CD4-positive, alpha-beta T cell treated with Interleukin-2 at 100 ng/mL for 4 hours (primary cell): ENCODE measurements at places on chromosomes 2 and 18.

GRCh38 chr2:190683802-190684201, 34.9 kb downstream of the NAB1 start:
- DNase-seq = no peak

DNA sequence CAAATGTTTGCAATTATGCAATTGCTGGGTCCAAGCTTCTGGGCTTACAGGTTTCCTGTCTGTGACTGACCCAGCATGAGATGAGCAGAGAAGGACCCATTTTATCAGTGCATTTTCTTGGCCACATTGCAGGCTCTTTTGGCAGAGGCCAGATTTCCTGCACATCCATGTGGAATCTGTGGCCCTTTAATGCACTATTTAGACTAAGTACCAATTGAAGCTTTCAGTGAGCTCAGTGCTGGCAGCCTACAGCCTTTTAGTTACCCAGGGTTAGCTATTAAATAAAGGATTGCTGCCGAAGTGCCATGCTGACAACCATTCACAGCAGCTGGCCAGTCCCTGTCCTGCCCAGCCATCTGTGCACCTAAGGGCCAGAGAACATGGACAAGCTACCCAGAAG, 165.0 kb downstream of the ANKRD30B start:
- no peak for DNase-seq

GRCh38 chr2:3727397-3728045, 24.1 kb downstream of the DCDC2C start:
- no peak for DNase-seq

DNA sequence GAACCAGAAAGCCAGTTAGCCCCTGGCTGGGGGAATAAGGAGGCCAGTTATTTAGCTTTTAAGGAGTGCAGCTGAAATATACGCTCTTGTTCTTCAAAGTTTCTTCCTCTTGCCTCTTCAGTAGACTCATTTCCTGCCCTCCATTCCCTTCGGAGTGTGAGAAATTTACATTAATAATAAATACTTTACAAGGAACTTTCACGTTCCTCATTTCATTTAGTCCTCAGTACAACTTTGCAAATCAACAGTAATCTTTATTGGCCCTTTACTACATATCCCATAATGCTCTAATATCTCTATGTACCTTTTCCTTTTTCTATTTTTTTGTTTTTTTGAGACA, 15.6 kb downstream of the PLCD4 start:
- no peak for DNase-seq

DNA sequence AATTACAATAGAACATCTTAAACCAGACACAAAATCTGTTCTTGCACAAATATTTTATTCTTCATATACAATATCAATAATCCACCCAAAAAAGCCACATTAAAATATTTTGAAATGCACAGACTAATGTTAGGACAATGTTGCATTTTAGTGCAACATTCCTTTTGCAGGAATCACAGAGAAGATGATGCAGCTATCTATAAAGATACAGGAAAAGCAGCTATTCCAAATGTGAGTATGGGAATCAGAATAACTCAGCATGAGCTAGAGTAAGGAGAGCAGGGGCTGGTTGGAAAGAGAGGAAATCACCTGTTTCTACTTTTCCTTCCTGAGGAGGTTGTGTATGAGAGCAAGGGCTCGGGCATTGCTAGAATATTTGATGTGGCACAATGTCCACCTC, 4.8 kb downstream of the C2orf66 start:
- no peak for DNase-seq

DNA sequence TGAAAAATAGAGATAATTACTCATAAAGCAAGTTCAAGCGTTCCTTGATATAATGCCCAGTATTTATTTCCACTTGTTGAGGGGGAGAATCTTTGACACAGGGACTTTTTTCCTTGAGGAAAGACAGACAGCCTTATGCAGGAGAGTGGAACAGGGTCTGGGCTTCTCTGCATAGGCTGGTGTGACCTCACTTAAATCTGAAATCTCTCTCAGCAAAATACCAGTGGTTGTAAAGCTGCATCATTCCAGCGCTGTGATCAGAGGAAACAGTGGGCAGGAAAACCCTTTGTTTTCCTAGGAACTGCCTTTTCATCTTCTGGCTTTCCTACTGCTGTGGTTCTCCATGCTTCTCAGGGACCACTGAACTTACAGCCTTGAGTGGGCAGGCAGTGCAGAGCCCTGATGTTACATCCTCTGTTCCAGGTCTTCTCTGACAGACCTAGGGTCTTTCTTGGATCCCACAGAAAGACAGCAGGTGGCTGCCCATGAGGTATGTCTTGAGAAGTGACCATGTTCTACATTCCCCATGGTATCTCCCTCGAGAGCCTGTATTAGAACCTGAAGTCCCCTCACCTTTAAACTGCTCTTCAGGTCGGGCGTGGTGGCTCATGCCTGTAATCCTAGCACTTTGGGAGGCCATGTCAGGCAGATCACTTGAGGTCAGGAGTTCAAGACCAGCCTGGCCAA, 17.6 kb upstream of the MAP4K4 start:
- no peak for DNase-seq

DNA sequence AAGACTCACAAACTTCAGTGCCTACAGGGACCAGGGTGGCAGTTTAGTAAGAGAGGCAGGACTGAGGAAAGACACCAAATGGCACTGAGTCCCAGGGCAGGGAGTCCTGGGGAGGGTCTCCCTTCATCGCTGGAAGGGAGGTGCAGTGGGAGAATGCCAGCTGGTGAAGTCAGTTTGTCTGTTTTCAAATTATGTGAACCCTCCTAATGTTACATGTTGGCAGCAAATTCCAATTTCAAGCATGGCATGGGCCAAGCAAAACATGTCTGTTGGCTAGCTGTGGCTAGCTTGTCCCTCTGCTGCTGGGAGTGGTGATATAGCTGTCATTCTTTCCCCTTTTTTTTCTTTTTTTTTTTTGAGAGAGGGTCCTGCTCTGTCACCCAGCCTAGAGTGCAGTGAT, 55.9 kb upstream of the HAAO start:
- DNase-seq = no peak

GRCh38 chr2:32264422-32265105, at the start of gene NLRC4:
Gene NLRC4 (minus strand): TSS chr2:32264886. CDS start chr2:32256775, 8,111 bp downstream.
- peak; percentile 10 for DNase-seq

DNA sequence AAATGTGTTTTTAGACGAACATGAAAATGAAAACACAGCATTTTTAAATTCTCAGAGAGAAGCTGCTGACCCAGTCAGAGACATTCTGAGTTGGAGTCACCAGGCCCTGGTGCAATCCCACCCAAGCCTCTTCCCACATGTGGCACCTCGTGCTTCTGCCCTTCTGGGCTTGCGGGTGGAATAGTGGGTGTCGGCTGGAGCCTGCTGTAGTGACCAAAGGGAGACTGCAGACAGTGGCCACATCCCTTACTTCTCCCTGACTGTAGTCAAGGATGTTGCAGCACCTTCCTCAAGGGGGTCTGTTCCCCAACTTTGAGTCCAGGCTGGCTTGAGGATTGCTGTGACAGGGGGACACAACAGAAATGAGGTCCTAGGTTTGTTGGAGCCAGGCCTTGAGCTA, 104.4 kb upstream of the GLI2 start:
- no peak for DNase-seq

GRCh38 chr2:207434899-207435465, 94.8 kb upstream of the CREB1 start:
- DNase-seq = no peak

- DNase-seq = no peak
These were observed 148.2 kb downstream of the CERS6 start for GRCh38 chr2:168604252-168604651.

- no peak for DNase-seq
These were observed 105.0 kb upstream of the ITGA4 start for GRCh38 chr2:181352158-181352557.

- DNase-seq = no peak
These were observed 66.0 kb downstream of the STEAP3 start for GRCh38 chr2:119289642-119290041.

GRCh38 chr18:55455938-55456337, 132.1 kb downstream of the TCF4 start:
- DNase-seq = no peak

DNA sequence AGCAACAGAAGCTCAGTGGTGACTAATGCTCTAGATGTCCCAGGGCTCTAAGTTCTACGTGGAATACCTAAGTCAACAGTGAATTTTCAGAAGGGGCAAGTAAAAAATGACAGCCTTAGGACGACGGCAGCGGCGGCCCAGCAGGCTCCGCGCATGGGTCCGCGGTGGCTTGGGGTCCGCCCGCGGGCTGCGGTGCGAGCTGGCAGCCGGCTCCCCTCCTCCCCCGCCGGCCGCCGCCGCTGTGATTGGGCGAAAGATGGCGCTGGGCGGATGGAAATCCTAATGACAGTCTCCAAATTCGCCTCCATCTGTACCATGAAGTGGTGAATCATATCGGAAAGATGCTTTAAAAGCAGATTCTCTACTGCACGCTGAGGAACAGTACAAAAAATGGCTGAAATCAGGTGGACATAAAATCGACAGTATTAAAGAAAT, 74.7 kb downstream of the HNRNPLL start:
- peak; percentile 26 for DNase-seq

DNA sequence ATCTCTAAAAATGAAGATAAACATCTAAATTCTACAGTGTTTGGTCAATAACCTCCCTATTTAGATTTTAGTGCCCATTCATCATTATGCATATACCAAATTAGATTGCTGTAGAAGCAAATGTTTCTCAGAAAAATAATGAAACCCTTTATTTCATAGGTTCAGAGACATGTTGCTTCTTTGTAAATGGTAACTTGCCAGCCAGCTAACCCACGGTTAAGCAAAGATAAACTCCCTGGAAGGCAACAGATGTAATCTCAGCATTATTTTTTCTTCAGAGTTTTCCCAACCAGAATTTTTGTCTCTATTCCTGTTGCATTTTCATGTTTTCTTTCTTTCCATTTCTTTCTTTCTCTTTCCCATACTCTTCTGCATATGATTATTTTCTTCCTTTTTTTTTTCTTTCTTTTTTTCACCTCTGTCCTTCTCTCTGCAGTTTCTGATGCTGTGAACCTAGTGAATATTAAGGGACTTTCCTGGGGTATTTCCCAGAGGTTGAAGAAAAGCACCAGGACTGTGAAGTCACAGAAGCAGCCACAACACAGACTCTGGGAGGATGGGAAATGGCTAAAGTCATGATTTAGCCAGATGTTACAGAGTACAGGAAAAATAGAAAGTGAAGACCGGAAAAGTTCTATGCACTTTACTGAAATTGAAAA, 50.0 kb upstream of the DSG1 start:
- DNase-seq = no peak

GRCh38 chr2:144965172-144965571, 445.3 kb upstream of the ZEB2 start:
- DNase-seq = no peak

- no peak for DNase-seq
These were observed 30.3 kb downstream of the ALMS1 start for GRCh38 chr2:73415906-73416305.

DNA sequence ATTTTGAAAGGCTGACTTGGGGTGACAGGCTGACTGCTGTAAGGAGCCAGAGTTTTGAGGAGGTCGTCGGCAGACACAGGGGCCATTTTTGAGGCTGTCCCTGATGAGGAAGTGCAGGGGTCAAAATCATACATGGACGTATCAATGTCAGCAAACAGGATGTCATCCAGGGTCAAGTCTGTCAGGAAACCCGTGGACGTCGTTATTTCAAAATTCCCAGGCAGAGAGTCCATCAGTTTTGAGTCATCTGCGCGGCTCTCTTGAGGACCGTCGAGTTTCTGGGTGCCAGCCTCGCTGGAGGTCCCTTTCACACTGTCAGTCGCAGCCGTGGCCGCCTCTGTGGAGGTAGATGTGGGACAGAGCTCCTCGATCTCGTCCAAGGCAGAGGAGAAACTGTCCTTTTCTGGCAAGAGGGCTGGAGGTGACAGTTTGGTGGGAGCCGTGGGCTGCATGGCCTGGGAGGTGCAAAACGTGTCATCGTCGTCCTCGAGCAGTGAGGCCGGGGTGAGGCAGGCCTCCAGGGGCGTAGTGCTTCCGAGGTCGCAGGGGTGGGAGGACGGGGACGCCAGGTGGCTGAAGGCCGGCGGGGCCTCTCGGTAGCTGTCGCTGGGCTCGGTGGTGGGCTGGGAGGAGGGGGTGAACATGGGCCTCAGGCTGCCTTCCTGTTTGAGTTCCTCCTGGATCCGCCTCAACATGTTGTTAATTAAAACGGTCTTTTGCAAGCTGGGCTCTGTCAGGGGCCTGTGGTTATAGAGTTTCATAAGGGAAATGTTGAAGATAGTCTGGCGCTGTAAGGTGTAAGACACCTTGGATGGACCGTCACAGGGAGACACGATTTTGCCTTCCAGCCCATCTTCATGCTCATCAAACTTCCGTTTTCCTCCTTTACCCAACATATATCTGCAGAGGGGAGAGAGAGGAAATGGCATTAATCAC, 17.5 kb downstream of the SERTAD2 start:
- no peak for DNase-seq

- peak; percentile 57 for DNase-seq
These were observed 234.0 kb upstream of the ITGA4 start for GRCh38 chr2:181223234-181223633.

DNA sequence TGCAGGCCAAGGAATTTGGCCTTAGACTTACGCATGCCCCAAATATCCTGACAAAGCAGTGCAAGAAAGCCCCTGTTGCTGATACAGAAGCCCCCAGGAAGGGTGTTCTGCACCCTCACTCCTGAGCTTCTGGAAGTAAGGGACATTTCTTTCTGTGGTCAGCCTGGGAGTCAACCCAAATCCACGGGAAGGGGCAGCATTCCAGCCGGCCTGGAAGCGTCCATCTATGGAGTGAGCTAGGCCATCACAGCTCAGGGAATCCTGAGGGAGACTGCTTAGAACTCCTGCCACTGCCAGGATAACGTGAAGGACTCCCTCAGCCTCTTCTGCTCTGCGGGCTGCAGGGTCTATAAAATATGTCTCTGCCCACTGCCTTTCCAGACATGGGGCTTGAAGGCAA, 173.9 kb downstream of the ANAPC1 start:
- no peak for DNase-seq

DNA sequence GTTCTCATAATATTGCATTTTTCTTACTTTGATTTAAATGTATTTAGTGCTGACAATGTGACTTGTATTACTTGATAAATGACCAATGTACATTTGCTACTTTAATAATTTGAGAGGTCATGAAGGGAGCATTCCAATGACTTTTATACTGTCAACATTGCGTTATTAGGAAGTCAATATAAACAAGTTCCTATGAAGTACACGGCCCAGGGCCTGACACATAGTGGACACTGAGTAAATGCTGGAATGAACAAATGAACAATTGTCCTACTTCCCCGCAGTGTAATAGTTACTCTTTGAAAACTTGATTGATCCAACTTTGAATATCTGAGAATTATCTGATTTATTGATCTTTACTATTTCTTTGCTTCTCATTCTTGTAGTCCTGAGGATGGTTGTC, 47.3 kb downstream of the PKP4 start:
- no peak for DNase-seq

GRCh38 chr2:230414302-230414701, 1.7 kb upstream of the SP100 start:
- no peak for DNase-seq

GRCh38 chr2:70686577-70687460, 81.2 kb downstream of the ADD2 start:
- no peak for DNase-seq

DNA sequence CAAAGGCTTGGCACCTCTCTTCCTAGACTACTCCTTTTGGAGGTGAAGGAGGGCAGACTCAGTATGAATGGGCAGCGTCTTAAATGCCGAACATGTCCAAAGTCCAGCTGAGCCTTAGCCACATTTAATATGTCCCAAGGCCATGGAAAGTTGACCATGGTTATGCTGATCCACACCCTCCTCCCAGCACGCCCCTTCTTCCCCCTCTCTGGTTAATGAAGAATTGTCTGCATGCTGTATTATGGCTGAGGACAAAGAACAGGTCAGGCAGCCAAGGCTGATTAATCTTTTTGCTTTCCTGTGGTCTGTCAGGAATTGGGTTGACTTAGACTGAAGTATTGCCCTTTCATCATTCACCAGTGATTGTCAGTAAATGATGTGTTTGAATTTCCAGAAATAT, 5.8 kb upstream of the MYOM1 start:
- DNase-seq = no peak
